ENCODE measurements at places on chromosomes 12 and 14. TPM values are rescaled to one million over a fixed set of nuclear protein-coding genes. Genes with fewer than 3 reads are reported as not detected.

- no peaks in the 10 kb centered on the region for H3K36me3 ChIP-seq
- no peak overlapping the region for H3K4me3 ChIP-seq
- DNase-seq = no peak
Observed at GRCh38 chr12:33486058-33486457, 46.4 kb upstream of the SYT10 start.

DNA sequence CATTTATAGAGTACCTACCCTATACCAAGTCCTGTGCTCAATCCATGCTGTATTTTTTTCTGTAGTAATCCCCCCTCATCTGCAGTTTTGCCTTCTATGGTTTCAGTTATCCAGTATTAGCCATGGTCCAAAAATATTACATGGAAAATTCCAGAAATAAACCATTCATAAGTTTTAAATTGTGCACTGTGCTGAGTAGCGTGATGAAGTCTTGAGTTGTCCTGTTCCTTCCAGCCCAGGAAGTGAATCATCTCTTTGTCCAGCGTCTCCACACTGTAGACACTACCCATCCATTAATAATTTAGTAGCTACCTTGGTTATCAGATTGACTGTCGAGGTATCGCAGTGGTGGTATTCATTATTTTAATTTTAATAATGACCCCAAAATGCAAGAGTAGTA is 54.2 kb downstream of the SUDS3 start:
- H3K27ac ChIP-seq = no peak overlapping the region
- H3K36me3 ChIP-seq = no peaks in the 10 kb centered on the region
- no peak overlapping the region for H3K4me3 ChIP-seq
- H3K4me1 ChIP-seq = no peaks in the 10 kb centered on the region
- no peaks in the 10 kb centered on the region for H3K27me3 ChIP-seq

DNA sequence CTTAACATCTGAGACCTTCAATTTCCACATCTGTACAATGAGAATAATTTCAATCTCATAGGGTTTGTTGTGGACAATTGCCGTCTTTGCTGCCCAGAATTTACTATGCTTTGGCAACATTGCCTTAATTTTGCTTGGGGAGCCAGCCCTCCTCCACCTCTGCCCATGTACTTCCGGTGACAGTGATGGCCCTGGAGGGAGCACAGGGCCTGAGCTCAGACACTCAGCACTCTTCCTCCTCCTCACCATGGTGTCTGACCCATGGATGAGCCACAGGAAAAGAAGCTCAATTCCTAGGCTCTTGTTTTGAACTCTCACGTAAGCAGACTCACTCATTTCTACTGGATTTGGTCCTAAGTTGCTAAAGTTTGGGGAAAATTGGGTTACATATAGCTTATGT is 58.2 kb downstream of the TBC1D30 start:
- no peak overlapping the region for H3K4me3 ChIP-seq
- no peaks in the 10 kb centered on the region for H3K4me1 ChIP-seq
- peaks cover 10% of the 10 kb centered on the region for H3K27me3 ChIP-seq
- no peak for DNase-seq
- no peaks in the 10 kb centered on the region for H3K36me3 ChIP-seq

GRCh38 chr12:2498964-2499500 is 295.7 kb upstream of the FKBP4 start:
- no peaks in the 10 kb centered on the region for H3K27me3 ChIP-seq
- peaks cover 98% of the 10 kb centered on the region for H3K4me1 ChIP-seq
- H3K27ac ChIP-seq = peak overlapping the region; percentile 83
- H3K4me3 ChIP-seq = no peak overlapping the region
- no peaks in the 10 kb centered on the region for H3K36me3 ChIP-seq
- DNase-seq = no peak

- no peaks in the 10 kb centered on the region for H3K27me3 ChIP-seq
- no peak overlapping the region for H3K4me3 ChIP-seq
- no peak for DNase-seq
- H3K4me1 ChIP-seq = peaks cover 10% of the 10 kb centered on the region
- no peaks in the 10 kb centered on the region for H3K36me3 ChIP-seq
- H3K27ac ChIP-seq = no peak overlapping the region
Observed at GRCh38 chr12:18955594-18955993, 173.9 kb upstream of the PLEKHA5 start.

GRCh38 chr12:130576371-130576816 is 139.7 kb downstream of the RIMBP2 start:
- H3K4me1 ChIP-seq = no peaks in the 10 kb centered on the region
- no peak for DNase-seq

GRCh38 chr12:8696442-8697090 is 1.2 kb upstream of the RIMKLB start:
- peak overlapping the region; percentile 94 for H3K27ac ChIP-seq
- no peaks in the 10 kb centered on the region for H3K36me3 ChIP-seq
- H3K4me1 ChIP-seq = peaks cover 59% of the 10 kb centered on the region
- H3K4me3 ChIP-seq = peak overlapping the region; percentile 99
- no peak for DNase-seq
- H3K27me3 ChIP-seq = no peaks in the 10 kb centered on the region

GRCh38 chr14:22646570-22647254 is 2.6 kb upstream of the OR6J1 start:
- H3K27ac ChIP-seq = no peak overlapping the region
- no peaks in the 10 kb centered on the region for H3K4me1 ChIP-seq
- no peaks in the 10 kb centered on the region for H3K27me3 ChIP-seq
- H3K36me3 ChIP-seq = no peaks in the 10 kb centered on the region
- no peak overlapping the region for H3K4me3 ChIP-seq

DNA sequence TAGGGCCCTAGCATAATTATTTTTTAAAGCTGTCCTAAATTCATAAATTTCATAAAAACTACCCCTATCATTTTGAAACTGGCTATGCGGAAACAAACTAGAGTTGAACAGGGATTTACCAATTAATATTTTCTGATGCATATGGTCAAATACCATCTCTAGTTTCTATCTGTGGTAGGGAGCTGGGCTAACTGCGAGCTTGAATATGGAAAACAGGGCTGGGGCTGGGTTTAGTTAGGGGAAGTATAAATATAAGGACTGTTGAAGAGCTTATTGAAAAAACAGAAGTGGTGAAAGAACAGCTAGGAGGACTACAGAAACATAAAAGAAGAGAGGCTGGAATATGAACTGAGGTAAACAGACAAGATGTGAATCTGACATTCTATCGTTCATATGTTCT is 91.8 kb downstream of the SLC38A1 start:
- H3K4me1 ChIP-seq = no peaks in the 10 kb centered on the region
- no peak overlapping the region for H3K4me3 ChIP-seq
- no peak for DNase-seq
- H3K27me3 ChIP-seq = no peaks in the 10 kb centered on the region

GRCh38 chr12:53596920-53597363 is 29.2 kb downstream of the ATF7 start:
- H3K4me3 ChIP-seq = peak overlapping the region; percentile 35
- peaks cover 99% of the 10 kb centered on the region for H3K4me1 ChIP-seq
- peak overlapping the region; percentile 84 for H3K27ac ChIP-seq
- H3K27me3 ChIP-seq = no peaks in the 10 kb centered on the region
- DNase-seq = no peak

- no peak overlapping the region for H3K4me3 ChIP-seq
- H3K27me3 ChIP-seq = no peaks in the 10 kb centered on the region
Observed at GRCh38 chr12:13165617-13166041, 30.9 kb upstream of the EMP1 start.

- H3K27ac ChIP-seq = no peak overlapping the region
- peaks cover 10% of the 10 kb centered on the region for H3K4me1 ChIP-seq
- DNase-seq = no peak
- no peaks in the 10 kb centered on the region for H3K36me3 ChIP-seq
- no peak overlapping the region for H3K4me3 ChIP-seq
Observed at GRCh38 chr14:51925980-51926379, 63.4 kb upstream of the RTRAF start.

- H3K36me3 ChIP-seq = no peaks in the 10 kb centered on the region
- H3K4me3 ChIP-seq = peak overlapping the region; percentile 61
- DNase-seq = peak; percentile 40
Observed at GRCh38 chr12:54173066-54173726, 15.6 kb downstream of the SMUG1 start.

DNA sequence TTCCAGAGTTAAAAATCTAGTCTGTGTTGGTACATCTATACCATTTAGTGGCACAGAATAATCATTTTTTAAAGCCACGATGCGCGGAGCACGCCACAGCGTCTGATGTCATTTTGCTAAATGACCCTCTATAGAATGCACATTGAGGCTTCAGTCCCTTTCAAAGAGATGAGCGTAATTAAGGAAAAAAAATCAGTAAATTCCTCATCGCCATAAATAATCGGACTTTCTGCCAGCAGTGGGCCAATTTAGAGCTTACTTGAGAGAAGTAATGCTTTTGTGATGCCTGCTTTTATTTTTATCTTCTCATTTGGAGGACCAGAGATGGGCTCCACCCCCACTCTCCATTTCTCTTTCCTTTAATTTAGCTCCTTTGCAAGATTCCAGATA is 4.0 kb downstream of the ASCL1 start:
- H3K4me1 ChIP-seq = peaks cover 29% of the 10 kb centered on the region
- H3K27ac ChIP-seq = no peak overlapping the region

LYZ gene
- 30.8 TPM for total RNA-seq

PUS1 gene
- total RNA-seq = 7.7 TPM

CSRP2 gene
- 22.8 TPM for total RNA-seq

GIT2 gene
- 50.5 TPM for total RNA-seq

CLEC2B gene
- 4.4 TPM for total RNA-seq

CEP83 gene
- 9.8 TPM for total RNA-seq

PIP4K2C gene
- 12.3 TPM for total RNA-seq

GPR162 gene
- 6.5 TPM for total RNA-seq

LIMA1 gene
- 17.1 TPM for total RNA-seq

SLC48A1 gene
- total RNA-seq = 25.3 TPM

KLHL33 gene
- total RNA-seq = 0.33 TPM

OR6C2 gene
- not detected for total RNA-seq
